NCI-H1694 (cell line): ENCODE measurements at places on chromosomes 3 and 15.

DNA sequence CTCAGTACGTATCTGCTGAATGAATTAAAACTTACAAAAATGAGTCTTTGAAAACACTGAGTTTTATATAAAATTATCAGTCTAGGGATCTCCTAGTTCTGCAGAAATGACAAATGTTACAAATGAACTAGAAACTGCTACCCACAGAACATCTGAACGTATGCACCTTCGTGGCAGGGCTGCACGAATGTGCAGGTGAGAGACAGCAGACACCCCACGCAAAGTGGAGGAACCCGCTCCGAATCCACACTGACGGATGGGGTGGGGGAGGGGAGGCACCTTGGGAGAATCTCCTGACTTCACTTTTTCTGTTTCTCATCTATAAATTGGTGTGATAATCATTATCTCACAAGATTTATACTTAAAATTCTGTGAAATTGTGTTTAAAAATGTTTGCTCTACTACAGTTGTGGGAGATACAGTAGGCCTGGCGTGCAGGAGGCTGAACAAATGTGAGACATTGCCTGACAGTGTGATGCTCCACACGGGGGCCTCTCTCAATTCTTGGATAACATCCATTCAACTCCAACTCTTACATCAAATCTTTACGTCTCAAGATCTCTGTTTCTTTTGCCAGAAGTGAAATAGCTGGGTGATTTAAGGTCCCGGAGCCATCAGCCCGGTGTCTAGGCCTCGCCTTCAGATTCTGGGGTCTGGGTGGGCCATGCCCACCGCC, 86.9 kb downstream of the ATP10A start:
- DNase-seq: no peak

- DNase-seq: no peak
Observed at GRCh38 chr3:86225461-86225860, 765.5 kb downstream of the VGLL3 start.

DNA sequence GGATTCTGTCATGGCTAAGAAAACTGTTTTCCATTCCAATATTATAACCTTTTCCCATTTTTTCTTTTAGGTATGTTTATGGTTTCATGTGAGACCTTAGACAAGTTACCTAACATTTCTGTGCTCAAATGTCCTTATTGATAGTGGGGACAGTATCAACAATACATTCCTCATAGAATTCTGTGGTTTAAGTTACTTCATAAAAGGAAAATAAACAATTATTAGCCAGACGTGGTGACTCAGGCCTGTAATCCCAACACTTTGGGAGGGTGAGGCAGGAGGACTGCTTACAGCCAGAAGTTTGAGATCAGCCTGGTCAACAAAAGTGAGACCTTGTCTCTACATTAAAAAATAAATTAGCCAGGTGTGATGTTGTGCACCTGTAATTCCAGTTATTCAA, 436.8 kb upstream of the CNTN4 start:
- no peak for DNase-seq

- no peak for DNase-seq
Observed at GRCh38 chr3:38278841-38279240, 3.3 kb upstream of the SLC22A14 start.

- no peak for DNase-seq
Observed at GRCh38 chr3:187291512-187292132, at the start of gene MASP1. Gene MASP1 (minus strand): TSS chr3:187291737. CDS start chr3:187291632, 105 bp downstream.

DNA sequence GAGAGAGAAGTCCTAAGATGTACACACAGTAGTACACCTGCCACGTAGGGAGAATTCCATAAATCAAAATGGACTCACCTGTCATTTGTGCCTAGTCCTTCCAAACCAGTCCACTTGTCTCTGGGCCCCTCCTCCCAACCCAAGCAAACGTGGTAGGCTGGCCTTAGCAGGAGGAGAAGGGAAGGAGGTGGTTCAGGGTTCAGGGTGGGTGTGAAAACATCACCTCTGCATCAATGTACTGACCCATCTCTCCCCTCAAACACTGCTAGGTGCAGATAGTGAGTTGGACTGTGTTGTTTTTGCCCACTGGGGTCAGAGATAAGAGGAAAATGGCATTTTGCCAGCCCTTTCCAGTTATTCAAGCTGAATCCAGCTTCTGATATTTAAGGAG, 99.3 kb downstream of the MME start:
- DNase-seq: no peak

DNA sequence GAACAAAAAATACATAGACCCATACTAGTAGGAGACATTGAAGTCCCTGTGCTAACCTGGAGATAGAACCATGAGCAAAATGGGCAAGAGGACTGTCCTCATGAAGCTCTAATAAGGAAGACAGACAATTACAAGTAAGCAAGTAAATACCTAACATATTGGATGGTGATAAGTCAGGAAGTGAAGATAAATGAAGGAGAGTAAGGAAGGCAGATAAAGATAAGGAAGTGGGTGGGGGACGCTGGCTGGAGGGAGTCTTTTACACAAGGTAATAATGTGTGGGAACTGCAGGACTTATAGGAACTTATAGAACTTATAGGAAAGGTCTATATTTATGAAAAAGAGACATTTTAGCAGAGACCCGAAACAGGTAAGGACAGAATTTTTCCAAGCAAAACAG, 148.9 kb upstream of the ABI3BP start:
- no peak for DNase-seq

DNA sequence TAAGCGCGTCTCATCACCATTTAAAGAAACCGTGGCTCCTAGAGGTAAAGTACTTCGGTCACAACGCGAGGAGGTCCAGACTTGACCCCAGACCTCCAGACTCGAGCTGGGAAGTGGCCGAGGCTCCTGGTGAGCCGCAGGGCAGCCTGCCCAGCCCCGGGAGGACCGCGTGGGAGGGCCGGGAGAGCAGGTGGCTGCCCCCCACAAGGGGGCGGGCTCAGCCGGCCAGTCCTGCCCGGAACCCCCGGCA, at the start of gene SLC27A2:
TSS of gene SLC27A2 (plus strand) at position 228 of the 250 bp plus-strand sequence. CDS start 232 bp downstream, outside the sequence.
- DNase-seq: no peak

- no peak for DNase-seq
Observed at GRCh38 chr3:45472795-45473194, 84.4 kb downstream of the LARS2 start.

DNA sequence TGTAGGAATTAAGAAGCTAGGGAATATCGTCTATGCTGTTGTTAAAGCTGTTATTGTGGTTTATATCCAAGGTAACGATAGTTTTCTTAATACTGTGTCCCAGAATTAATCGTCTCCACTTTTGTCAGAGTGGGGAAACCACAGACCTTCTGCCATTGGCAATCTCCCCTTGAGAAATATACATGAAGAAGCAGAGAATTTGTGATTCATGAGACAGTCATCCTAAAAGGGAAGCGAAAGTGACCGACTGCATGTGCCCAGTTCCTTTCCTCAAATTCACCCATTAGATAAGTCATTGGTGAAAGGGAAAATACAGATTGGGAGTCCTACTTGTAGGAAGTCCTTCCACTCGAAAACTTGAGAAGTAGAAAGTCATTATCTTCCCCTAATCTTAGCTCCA, 26.6 kb downstream of the DIPK2A start:
- DNase-seq: no peak

- DNase-seq: no peak
Observed at GRCh38 chr3:196060834-196061233, 21.1 kb downstream of the TFRC start.

- DNase-seq: no peak
Observed at GRCh38 chr15:99981191-99981647, 248.0 kb upstream of the LYSMD4 start.

DNA sequence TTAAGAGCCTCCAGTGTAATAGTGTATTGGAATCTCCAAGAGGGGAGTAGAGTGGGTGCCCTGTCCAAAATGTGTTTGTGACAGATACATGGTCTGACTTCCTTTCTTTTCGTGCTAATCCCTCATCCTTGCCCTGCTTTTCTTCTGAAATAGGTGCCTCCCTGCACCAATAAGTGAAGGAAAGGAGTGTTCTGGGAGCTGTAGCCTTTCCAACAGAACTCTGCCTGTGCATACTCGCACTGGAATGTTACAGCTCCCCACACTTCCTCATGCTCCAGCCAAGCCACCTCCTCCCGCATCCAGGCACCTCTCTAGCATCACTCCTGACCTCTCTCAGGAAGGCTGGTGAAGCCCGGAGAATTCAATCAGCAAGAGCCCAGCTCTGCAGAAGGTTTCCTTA, 478.0 kb downstream of the GABRG3 start:
- no peak for DNase-seq

- DNase-seq: no peak
Observed at GRCh38 chr3:71101626-71102025, 481.9 kb downstream of the FOXP1 start.

DNA sequence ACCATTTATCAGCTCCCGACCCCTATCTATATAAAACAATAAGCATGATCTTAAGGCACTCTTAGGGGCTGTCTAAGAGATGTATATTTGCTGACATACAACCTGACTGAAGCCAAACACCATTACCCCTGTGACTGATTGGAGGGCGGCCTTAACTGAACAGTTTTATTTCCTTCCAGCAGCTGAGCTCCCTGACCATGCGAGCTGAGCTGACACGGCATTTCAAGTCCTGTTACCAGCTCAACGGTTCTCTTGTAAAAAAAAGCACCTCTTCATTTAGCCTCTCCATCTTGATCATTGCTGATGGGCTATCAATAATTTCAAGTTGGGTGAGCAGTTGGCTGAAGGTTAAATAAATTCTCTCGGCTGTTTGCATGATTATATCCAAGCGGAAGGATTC, 33.4 kb upstream of the BNIP2 start:
- no peak for DNase-seq

DNA sequence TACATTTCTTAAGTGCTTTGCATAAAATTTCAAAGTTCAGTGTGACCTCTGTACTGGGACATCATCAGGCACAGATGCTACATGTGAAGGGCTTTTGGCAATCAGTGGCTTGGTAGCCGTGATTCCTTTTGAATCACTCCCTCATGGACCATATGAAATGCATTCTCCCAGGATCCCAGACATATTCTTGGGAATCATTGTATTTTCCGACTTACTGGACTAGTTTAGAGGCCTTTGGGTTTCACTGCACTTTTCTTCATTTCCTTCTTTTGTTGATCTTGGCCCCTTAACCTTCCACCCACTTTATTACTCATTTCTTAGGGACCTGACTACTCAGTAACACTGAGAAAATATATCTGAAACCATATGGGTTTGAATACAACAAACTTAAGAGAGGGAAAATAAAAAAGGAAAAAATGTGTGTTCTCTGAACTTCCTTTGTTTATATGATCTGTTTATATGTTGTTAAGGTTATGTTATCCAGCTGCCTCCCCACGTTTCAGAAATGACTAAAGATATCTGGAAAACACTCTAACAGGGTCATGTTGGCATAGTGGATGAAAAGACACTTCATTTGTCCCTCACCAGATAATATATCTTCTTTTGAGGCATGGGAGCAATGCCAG, 35.1 kb downstream of the HMG20A start:
- no peak for DNase-seq

- DNase-seq: no peak
Observed at GRCh38 chr3:176737480-176738110, 459.7 kb downstream of the TBL1XR1 start.

GRCh38 chr3:146404436-146404835, 64.9 kb downstream of the PLSCR2 start:
- no peak for DNase-seq

- DNase-seq: no peak
Observed at GRCh38 chr15:25173241-25174028, 218.6 kb downstream of the SNRPN start.

DNA sequence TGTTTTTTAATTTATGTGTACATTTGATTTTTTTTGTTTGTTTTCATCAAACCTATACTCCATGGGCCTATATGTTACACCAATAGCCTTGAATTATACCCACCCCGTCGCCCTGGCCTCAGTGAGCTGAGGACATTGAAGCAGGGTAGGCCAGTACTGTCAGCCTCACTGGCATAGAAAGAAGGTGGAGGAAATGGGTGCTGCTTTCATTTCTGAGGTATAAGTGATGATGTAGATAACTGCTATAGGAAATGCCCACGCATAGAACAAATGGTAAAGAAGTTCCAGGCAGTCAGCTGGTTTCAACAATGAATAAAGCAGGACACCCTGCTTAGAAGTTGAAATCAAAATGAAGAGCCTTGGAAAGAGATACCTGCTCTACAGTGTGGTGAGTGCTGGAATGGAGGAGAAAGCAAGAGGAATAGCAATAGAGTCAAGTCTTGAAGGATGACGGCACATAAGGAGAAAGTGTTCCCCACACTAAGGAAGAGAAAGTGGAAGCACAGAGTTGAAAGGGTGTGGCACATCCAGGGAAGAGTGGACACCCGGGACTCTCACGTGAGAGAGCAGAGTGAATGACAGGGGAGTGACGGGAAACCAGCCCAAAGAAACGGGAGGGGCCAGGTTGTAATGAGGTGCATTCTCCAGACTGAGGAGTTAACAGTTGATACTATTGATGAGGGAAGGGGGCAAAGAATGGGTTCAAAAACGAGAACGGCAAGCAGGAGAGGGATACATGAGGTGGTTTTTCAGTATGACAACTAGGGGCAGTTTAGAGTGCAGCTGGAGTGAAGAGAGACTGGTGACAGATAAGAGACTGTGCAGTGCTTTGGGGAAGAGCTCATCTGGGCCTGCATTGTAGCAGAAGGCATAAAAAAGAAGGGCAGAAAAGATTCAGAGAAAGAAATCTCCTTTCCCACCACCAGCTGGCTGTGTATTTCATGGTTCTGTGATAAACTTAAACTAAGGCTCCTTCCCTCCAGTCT, 70.5 kb downstream of the KLHL25 start:
- no peak for DNase-seq
